ENCODE measurements at places on chromosomes 7 and 10.

GRCh38 chr7:23467806-23468525 is 2.3 kb downstream of the IGF2BP3 start:
- DNase-seq, result no peak

- no peak for DNase-seq
Observed at GRCh38 chr10:6916601-6917000, 336.5 kb upstream of the PRKCQ start.

GRCh38 chr10:120459185-120459584 is 2.2 kb downstream of the PLPP4 start:
- DNase-seq, result no peak

DNA sequence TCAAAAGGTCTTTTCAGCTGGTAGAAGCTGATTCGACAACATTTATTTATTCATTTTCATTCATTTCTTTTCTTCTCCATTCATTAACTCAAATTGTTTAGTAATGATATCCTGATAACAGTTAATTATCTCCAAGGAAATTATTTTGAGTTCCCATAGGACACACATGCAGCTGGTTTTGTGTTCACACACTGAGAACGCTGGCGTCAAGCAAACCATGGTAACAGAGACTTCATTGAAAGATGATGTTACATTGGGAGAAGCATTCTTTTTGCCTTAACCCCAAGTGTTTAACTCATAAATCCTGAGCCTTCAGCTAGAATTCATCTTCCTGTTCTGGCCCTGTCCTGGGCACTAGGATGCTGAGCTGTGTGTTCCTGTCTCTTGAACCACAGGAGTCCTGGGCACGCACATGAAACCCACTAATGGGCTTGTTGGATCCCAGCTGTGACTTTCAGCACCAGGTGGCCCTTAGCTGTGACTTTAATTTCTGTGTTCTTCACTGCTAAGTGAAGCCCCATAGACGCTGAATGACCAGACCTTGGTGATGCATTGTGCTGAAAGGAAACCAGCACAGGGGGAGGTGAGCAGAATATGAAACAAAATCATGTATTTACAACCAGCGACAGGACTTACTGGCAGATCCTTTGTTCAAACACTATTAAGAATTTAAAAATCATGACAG is 121.5 kb upstream of the PRSS58 start:
- DNase-seq, result no peak

DNA sequence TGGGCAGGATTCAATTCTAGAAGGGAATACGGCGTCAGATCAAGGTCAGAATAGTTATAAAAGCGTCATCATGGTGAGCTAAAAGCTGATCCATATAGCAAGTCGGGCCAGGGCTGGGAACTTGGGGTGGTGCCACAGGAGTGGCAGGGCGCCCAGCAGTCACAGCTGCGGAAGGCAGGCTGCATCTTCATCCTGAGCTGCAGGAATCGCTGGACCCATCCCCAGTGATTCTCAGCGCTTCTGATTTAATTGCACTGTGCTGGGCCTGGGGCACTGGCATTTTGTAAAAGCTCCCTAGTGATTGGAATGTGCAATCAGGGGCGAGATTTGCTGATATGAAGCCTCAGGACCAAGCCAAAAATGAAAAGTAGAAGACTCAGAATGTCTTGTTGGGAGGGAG is 135.3 kb downstream of the CTTNBP2 start:
- DNase-seq, result no peak

- no peak for DNase-seq
Observed at GRCh38 chr7:152710153-152710442, 34.2 kb upstream of the XRCC2 start.

- DNase-seq, result no peak
Observed at GRCh38 chr10:126838316-126838715, 66.9 kb upstream of the DOCK1 start.
